ENCODE measurements at places on chromosomes 7 and 10.
A peak's percentile ranks its signal among the peaks of the same experiment; 100 is the strongest.

GRCh38 chr10:11161096-11161495 lies 143.4 kb downstream of the CELF2 start:
- DNase-seq, result no peak

GRCh38 chr10:10293041-10293440 lies 724.6 kb upstream of the CELF2 start:
- no peak for DNase-seq

GRCh38 chr7:7581531-7582179 lies 15.0 kb downstream of the MIOS start:
- DNase-seq, result no peak

DNA sequence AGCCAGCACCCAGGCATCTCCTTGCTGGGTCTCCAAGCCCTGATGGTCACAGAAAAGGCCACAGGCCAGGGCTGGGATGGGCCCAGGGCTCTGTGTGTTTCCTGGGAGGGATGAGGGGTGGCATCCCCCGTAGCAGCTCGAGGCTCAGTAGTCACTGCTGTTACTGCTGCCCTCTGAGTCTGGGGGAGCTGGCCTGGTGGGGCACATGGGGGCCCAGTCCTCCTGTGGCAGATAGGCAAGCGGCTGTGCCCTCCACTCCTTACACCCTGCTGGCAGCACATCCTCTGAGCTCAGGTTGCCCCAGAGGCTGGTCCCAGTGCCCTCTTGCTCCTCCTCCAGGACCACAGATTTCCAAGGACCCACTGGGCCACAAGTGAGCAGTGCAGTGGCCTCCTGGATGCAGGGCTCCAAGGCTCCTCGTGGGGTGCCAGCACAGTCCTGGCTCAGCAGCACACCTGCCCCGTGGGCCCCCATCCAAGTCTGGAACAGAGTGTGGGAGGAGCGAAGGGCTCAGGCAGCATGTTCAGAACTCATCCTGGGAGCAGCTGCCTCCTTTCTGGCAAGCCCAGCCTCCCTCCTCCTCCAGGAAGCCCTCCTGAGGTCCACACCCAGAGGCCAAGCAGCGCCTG lies 31.5 kb upstream of the TUBB8 start:
- DNase-seq, result no peak

DNA sequence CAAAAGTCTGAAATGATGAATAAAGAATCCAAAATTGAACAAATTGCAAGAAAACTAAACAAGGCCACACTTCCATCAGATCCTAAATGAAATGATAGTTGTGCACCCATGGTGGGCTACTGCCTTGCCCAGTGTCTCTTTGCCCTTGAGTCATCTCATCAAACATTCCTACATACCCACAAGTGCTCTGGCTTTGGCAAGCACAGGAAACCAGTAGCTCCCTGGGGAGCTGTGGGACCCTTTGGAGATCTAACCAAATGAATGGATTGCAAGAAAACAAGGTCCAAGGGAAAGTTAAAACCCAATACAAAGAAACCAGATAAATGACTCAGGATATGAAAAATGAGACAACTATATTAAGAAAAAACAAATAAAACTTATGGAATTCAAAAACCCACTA lies 129.8 kb upstream of the TMEM229A start:
- no peak for DNase-seq

DNA sequence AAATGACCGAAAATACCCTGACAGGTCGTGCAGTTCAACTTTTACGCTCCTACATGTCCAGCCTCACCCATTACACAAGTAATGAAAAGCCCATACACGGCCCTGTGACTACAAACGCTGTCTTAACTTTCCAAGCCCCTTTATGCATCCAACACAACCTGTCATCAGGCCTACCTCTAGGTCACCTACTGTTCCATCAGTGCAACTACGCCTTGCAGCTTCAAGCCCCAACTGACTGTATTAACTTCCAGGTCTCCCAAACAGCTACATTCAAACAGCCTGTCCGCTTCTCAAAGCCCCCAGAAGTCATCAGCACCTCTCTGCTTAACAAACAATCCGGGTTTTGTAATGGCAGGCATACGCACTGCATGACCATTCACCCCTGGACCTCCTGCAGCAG lies 19.2 kb downstream of the ZNF107 start:
- no peak for DNase-seq

- no peak for DNase-seq
Observed at GRCh38 chr10:3496138-3496537, 288.9 kb downstream of the KLF6 start.

- no peak for DNase-seq
Observed at GRCh38 chr10:131921184-131921583, 20.4 kb downstream of the PPP2R2D start.

- no peak for DNase-seq
Observed at GRCh38 chr10:33180390-33180789, 154.1 kb downstream of the NRP1 start.

- DNase-seq, result no peak
Observed at GRCh38 chr10:42924484-42924883, 141.9 kb downstream of the BMS1 start.

DNA sequence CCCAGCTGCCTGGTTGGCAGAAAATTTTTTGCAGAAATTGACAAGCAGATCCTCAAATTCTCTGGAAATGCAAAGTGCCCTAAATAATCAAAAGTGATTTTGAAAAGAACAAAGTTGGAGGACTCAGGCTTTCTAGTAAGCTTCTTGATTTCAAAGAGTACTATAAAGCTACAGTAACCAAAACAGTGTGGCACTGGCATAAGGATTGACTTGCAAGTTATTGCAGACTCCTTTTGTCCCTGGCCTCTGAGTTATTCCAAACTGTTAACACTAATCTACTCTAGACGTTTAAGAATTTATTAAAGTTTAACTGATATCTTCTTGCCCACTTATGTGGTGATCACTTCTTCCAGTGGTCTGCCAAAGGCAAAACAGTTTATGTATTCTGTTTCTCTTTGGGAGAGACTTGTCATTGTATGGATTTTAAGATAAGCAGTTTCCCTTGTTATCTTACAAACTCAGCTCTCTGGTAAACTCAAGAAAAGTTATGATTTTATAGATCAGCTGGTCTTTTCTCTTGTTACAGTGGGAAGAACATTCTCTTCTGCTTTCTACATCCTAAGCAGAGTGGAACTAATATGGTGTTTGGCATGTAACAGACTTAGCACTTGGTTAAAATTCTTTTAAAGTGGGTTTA lies 41.4 kb downstream of the LOXL4 start:
- no peak for DNase-seq

GRCh38 chr7:74267756-74268565 lies 13.8 kb upstream of the RFC2 start:
- no peak for DNase-seq

- DNase-seq, result no peak
Observed at GRCh38 chr7:152202056-152202455, 176.6 kb downstream of the GALNT11 start.

- no peak for DNase-seq
Observed at GRCh38 chr7:39621261-39621660, 2.1 kb upstream of the RALA start.

- no peak for DNase-seq
Observed at GRCh38 chr7:99108613-99109012, 35.3 kb downstream of the SMURF1 start.

DNA sequence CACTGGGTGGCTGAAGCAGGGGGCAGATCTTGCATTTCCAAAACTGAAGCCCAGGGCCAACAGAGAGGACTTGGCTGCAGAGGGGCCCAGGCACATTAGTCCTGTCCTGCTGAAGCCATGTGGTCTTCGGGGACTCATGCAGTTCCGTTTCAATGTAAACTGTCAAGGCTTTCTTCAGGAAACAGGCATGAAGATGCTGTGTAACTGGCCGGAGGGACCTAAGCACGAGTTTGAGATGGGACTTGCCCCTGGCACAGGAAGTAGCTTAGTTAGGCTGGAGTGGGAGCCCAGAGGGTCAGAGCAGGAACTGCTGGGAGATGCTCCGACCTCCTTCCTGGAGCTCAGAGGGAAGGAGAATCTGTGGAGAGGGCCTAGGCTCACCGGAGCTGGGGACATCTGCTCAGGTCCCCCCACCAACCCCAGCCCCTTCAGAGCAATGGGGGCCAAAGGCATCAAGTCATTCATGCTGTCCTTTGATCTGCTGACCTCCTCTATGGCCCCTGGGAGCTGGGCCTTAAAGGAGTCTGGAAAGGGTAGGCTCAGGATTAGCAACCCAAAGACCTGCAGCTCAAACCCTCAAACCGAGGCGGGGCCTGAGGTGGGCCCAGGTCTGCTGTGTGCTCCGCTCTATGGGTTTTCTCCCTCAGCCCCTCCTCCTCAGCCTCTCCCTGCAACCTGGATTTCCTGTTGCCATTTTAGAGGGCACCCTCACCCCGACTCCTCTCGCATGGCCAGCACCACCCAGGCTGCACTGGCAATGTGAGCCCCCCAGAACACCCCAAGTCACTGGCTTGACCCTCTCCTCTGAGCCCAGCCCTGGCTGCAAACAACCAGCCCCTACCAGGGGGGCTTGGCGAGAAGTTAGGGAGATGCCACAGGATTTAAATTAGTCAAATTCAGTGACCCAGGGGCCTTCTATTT lies 4.4 kb upstream of the MNX1 start:
- DNase-seq, result no peak

DNA sequence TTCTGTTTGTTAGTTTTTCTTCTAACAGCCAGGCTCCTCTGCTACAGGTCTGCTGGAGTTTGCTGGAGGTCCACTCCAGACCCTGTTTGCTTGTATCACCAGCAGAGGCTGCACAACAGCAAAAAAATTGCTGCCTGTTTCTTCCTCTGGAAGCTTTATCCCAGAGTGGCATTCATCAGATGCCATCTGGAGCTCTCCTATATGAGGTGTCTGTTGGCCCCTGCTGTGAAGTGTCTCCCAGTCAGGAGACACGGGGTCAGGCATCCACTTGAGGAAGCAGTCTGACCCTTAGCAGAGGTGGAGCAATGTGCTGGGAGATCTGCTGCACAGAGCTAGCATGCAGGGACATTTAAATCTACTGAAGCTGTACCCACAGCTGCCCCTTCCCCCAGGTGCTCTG lies 26.7 kb upstream of the CROT start:
- DNase-seq, result no peak

- peak; percentile 10 for DNase-seq
Observed at GRCh38 chr10:68153473-68154210, 44.4 kb downstream of the MYPN start.

DNA sequence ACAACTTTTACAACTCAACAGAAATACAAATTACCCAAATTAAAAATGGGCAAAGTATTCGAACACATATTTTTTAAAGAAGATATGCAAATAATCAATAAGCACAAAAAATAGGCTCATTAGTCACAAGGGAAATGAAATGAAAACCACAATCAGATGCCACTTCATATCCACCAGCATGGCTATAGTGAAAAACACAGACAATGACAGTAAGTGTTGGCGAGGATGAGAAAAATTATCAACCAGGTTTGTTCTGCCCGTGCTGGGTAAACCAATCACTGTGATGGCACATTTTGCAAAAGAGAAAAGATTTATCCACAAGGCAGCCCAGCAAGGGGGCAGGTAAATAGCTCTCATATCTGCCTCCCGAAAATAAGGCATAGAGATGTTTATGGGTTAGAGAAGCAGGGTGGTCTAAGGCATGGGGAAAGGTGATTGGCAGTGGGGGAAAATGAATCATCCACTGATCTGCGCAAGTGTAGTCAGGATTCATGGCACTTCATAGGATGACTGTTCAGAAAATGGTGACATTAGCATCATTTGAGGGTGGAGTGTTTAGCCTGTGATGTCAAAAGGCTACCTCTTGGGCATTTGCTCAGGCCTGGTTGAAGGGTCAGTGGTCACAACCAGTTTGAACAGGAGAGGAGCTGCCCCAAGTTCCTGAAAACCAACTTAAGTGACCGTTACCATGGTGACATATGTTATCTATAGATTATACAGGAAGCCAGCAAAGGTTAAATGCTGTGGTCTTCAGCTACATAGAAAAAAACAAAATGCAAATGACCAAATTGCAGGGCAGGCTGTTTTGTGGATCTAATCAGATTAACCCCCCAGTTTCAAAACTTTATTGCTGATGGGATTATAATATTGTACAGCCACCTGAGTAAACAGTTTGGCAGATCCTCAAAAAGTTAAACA lies 8.0 kb upstream of the CFAP70 start:
- no peak for DNase-seq

DNA sequence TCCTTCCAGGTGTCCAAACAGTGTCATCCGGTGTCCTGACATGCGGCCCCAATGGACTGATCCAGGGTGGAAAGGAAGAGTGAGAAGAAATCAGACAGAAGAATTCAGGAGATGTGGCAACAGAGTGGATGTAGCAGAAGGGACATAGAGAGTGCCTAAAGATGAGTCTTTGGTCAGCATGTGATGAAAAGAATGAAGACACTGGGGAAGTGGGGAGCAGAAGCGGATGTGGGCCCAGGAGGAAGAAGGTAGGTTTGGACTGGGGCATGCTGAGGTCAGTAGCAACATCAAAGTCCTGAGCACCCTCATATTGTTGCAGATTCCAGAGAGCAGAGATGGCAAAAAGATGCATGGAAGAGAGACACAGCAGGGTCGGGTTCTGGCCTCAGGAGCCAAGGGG lies 71.8 kb upstream of the STEAP1B start:
- no peak for DNase-seq

DNA sequence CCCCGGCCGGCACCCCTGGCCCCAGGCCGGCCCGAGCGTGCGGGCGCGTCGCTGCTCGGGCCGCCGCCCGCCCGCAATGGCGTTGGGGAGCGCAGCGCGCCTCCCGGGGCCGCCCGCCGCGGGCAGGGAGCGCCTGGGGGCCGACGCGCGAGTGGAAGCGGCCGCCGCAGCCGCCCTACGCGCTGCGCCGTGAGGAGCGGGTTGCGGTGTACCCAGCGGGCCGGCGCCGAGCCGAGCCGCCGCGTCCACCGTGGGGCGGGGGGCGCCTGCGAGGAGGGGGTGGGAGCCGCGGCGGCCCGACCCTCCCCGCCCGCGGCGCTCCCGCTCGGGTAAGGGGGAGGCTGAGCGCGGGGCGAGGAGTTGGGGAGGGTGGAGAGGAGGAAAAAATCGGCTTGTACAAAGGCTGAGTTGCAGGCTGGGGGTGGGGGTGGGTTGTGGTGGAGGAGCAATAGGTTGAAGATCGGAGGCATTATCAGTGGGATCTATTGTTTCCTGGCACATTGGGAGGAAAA lies 473 bp downstream of the PPP1R9A start:
- DNase-seq, result peak; percentile 65

- DNase-seq, result no peak
Observed at GRCh38 chr7:90648834-90649233, 52.7 kb downstream of the CDK14 start.

DNA sequence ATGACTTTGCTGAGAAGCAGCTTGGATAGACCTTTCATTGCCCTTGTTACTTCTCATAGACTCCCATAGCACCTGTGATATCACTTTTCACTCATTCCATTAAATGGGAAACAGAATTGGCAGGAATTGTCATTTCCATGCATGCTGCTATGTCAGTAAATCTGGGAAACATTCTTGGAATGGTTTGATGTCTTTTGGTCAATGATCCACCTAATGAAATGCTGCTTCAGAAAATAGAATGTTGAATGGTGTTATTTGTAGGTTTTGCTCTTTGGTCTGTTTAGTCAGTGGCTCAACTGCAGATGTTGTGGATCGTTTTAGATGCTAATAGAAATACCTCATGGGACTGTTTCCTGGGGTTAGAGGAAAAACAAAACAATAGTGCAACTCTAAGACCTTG lies 127.8 kb downstream of the PLPP4 start:
- no peak for DNase-seq

DNA sequence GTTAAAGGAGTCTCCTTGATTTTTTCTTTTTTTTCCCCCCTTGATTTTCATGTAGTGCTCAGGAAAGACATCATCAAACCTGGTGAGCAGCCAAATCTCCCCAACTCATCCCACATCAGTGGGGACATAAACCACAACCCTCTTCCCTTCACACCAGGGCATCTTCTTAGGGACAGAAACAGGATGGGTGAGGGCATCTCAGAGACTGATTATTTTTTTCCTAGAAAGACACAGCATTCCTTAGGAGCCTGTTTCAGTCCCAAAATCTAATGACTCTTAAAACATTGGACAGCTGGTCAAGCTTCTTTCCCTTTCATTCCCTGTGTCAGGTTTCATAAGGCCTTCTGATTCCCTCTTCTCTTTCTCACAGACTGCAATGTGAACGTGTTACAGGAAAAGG lies 31.5 kb upstream of the GSAP start:
- DNase-seq, result no peak
